Stimulated activated CD8-positive, alpha-beta memory T cell treated with anti-CD3 and anti-CD28 coated beads, Interleukin-4, amount 100 ng/mL, for 24 hours (primary cell): ENCODE measurements at places on chromosomes 3 and 15.

- DNase-seq = no peak
Measured at GRCh38 chr3:4588466-4588865, 95.3 kb downstream of the ITPR1 start.

DNA sequence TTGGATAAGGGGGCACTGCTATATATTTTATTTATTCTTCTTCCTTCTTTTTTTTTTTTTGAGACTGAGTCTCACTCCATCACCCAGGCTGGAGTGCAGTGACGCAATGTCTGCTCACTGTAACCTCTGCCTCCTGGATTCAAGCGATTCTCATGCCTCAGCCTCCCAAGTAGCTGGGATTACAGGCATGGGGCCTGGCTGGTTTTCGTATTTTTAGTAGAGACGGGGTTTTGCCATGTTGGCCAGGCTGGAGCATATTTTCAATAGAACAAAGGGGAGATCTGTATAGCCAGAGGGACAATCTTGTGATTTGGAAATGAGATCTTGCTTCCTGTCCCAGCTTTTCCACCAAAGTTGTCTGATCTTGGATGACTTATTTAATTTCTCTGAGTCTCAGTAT lies 133.1 kb upstream of the ABHD17C start:
- DNase-seq = no peak

- no peak for DNase-seq
Measured at GRCh38 chr15:40398413-40398873, 7.2 kb upstream of the IVD start.

DNA sequence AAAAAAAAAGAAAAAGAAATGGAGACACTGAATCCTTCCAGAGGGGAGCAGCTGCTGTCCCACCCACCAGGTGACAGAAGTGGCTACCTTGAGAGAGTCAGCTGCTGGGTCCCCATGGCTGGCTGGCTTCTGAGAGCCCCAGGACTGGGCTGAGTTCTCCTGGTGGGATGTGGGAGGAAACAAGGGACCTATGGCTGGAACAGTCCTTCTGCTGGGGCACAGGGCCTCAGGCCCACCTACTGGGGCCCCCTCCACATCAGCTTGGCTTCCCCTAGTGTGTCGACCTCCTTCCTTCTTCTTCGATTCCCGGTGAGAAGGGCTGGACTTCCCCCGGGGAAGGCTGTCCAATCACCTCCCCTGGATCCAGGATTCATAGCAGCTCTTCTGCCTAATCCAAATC lies 32.3 kb downstream of the PRR20G start:
- DNase-seq = no peak

- no peak for DNase-seq
Measured at GRCh38 chr3:48130321-48130904, 57.8 kb downstream of the CDC25A start.

DNA sequence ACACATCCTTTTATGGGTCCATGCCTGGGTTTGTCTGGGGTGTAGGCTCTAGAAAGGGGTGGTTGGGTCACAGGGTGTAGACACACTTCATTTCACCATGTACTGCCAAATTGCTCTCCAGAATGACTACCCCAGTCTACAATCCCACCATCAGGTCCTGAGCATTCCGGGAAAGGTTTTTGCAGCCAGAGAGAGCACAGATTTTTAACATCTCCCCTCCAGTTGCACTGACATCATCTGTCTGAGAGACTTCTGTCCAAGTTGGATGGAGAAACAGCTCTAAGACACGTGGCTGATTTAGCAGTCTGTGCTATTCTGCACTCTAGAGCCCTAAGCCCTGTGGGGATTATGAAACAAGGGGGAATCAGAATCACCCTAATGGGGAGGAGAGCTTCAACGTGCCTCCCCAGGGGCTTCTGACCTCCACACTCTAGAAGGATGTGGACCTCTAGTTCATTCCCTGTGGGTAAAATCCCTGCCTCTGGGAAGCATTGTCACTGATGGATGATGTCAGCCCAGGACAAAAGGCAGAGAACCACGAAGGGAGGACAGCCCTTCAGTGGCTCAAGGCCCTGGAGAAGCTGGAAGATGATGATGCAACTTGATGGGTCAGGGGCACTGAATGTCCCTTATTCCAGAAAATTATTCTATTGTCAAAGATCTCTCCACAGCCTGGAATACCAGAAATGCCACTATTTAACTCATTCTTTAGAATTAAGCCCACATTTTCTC lies 71.5 kb downstream of the CD200R1L start:
- no peak for DNase-seq

- no peak for DNase-seq
Measured at GRCh38 chr3:105906836-105907235, 38.0 kb upstream of the CBLB start.

DNA sequence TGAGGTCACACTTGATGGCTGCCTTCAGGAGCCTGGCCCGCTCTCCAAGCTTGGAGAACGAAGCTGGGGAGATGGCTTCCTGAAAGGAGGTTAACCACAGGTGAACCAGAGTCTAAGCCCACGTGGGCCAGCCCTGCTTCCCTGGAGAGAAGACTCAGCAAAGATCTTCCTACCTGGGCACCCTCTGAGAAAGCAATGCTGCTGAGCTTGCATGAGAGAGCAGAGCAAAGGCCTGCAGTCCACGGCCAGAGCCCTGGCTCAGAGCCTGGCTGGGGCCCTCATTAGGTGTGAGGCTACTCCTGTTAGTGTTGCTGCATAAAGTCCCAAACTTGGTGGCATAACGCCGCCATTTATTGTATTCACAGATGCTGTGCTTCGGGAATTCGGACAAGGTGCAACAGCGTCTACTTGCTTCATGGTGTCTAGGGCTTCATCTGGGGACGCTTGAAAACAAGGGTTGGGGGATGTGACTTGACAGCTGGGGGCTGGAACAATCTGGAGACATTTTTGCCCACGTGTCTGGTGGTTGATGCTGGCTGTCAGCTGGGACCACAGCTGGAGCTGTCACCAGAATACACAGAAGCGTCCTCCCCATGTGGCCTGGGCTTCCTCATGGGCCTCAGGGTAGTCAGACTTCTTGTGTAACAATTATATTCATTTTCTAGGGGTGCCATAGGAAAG lies 87.9 kb upstream of the MEF2A start:
- DNase-seq = no peak

DNA sequence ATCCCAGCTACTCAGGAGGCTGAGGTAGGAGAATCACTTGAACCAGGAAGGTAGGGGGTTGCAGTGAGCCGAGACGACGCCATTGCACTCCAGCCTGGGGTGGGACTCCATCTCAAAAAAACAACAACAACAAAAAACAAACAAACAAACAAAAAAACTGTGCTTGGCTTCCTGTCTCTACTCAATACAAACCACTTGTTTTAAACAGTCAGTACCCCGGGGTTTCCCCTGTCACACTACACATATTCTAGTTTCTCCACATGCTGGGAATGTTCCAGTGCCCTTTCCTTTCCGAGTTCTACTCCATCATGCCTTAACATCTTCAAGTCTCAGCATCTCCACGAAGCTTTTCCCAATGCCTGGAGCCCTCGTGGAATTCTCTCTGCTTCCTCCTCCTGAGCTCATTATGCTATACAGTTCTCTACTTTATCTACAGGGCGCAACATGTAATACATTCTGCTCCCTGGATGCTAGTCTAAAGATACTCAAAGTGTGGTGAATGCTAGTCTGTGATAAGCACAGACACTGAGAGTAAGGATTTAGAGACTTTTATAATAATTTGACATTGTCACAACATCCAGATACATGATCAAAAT lies 7.8 kb downstream of the EMC3 start:
- DNase-seq = no peak

GRCh38 chr3:38308456-38308855 lies 26.4 kb downstream of the SLC22A14 start:
- no peak for DNase-seq

DNA sequence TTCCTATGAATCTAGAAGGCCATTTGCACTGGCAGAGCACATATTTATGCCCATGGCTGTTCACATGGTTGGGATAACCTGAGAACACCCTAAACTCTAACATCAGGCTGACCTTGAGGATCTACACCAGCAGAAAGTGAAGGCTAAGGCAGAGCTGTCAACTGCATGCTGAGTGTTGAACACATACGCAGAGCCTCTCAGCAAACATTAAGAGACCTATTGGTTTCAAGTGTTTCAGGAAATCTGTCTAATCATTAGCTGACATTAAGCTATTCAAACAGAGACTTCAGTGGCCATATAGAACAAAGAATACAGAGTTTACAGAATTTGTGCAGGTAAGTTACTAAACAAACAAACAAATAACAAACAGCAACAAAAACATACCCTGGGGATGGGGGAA lies 16.1 kb upstream of the SEC61A1 start:
- DNase-seq = no peak

DNA sequence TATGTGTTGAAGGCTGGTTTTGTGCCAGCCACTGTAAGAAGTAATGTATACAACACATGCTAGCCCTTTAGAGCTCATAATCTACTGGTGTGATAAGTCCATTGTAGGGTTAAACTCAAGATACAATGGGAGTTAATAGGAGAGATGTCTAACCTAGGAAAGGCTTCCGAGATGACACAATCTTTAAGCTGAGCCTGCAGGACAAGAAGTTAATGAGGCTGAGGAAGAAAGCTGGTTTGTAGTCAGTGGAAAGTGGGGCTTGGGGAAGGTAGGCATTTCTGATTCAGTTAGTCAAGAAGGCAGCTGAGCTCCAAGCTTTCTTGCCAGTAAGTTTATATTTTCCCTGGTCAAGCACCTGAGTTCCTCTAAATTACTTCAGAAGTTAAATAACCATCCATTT lies 83.0 kb upstream of the TGFBR2 start:
- no peak for DNase-seq

DNA sequence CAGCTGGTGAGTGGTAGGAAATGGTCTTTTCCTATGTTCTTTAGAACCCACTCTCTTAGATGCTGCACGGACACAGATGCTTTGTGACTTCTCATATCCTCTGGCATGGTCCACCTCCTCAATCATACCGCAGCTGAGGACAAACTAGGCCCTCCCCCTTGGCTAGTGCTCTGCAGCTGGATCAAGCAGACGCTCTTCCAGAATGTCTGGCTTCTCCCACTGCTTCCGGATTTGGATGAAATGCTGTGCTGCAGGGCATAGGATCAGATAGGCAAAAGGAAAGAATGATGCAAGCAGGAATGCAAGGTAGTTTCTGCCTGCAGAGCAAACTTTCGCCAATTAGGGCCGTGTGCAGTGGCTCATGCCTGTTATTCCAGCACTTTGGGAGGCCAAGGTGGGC lies 75.7 kb upstream of the SLC4A7 start:
- no peak for DNase-seq

DNA sequence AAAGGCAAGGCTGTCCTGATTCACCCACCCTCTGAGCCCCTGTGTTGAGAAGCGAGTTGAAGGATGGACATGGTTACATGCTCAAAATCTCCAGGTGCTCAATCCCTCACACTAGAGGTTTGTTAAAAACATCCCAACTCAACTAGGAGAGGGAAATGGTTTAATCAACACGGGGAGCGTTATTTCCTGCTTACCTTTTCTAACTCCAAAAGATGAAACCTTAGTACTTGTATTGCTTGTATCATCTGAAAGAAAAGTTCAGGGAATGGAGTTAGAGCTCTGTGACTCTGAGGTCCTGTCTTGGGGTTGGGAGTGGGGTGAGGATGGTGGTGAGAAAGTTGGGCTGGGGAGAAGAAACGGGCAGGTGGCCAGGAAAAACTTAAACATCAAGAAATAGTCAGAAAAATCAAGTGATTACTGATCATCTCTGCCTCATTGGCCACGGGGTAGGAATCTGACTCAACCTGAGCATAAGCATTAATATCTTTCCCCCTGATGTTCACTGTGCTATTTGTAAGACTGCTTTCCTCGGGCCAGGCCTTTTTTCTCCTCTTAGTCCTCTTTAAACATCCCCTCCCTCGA lies 5.9 kb downstream of the MEIS2 start:
- no peak for DNase-seq

GRCh38 chr3:32208447-32208846 lies 30.0 kb upstream of the CMTM8 start:
- DNase-seq = no peak

DNA sequence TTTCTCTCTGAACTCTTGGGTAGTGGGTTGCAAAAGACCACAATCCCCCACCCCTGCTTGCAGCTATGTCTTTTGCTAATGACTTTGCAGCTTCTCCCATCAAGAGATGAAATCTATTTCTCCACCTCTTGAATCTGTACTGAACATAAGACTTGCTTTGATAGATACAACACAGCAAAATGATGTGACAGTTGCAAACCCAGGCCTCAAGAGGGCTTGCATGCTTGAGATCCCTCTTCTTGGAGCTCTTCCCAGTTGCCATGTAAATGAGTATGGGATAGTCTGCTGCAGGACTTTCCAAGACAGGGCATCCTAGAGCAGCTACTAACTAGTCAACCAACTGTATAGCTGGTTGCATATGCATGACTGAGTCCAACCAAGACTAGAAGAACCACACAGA lies 783.6 kb downstream of the PDCD6IP start:
- no peak for DNase-seq

GRCh38 chr15:64426845-64427465 lies 33.4 kb upstream of the ZNF609 start:
- DNase-seq = no peak
